T-helper 9 cell (primary cell): ENCODE measurements at places on chromosomes 5 and 9.
A peak's percentile ranks its signal among the peaks of the same experiment; 100 is the strongest.

- DNase-seq = no peak
Measured at GRCh38 chr9:13151489-13151888, 128.0 kb downstream of the MPDZ start.

- peak; percentile 30 for DNase-seq
Measured at GRCh38 chr9:5841771-5842573, 9.1 kb upstream of the ERMP1 start.

- DNase-seq = no peak
Measured at GRCh38 chr5:76479973-76480667, 77.0 kb downstream of the IQGAP2 start.

DNA sequence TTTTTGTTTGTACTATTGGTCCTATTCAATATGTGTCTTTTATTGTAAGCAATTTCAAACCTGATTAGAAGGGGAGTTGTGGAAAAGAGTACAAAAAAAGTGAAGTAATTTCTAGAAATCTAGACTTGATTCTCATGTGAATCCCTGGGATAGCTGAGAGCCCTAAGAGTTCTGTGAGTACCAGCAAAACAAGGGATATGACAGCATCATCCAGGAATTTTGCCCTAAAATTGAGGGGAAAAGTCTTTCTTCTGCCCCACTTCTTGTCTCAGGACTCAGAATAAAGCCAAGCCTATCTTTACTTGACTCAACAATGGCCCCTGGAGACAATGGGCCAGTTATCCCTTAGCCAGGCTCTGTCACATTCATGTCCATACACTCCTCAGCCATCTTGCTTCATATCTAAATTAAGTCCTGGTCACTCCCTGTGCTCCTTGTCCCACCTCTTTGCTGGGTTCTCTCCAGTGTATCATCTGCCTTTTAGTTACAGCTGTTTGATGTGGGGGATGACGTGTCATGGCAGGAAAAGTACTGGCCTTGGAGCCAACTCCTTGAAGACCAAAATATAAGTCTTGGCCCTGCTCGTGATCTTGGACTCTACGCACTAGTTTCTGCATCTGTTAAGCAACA, 81.2 kb downstream of the ADAMTS12 start:
- DNase-seq = no peak

GRCh38 chr9:136803551-136804508, 3.9 kb upstream of the RABL6 start:
- no peak for DNase-seq

DNA sequence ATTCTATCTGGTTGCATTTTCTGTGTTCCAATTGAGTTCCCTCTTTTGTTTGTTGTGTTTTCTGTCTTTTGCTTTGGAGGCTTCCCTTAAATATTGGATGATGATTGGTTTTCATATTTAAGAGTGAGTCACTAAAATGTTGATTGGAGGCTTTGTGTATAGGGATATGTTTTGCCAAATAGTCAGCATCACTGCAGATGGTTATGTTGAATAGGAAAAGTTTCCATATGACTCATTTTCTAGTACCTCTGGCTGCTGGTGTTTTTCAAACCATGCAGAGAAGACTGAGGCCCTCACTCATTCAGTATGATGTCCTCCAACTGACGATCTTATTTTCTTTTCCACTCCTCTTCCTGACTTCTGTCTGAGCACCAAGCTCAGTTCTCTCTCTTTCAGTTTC, 1290.0 kb downstream of the EFNA5 start:
- DNase-seq = no peak

- DNase-seq = no peak
Measured at GRCh38 chr5:177496070-177496726, 1.2 kb downstream of the PDLIM7 start.

DNA sequence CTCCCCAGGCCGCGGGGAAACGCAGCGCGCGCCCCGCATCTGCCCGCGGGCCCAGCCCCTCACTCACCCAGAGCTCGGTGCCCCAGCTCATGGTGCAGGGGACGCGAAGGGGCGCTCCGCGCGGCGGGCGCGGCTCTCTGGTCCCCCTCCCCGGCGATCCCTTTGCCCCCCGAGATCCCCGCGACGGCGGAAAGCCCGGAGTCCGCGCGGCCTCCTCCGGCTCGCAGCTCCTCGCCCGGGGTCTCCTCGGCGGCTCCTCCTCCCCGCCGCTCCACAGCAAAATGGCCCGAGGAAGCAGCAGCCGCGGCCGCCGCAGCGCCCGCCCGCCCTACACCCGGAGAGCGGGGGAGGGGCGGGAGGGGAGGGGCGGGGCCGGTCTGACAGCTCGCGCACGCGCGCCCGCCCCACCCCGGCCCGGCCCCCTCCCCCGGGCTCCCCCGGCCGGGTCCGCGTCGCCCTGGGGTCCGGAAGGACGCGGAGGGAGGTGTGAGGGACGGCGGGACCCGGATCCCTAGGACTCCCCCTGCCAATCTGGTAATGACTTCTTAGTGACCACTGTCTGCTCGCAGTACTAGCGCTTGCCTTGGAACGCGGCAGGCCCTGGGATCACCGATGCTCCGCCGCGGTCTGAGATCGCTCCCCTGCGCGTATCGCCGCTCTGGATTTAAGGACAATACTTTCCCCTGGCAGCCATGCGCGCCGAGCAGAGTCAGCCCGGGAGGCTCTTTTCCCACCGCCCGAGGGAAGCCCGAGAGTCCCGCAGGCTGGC, at the start of gene FNBP1:
Gene FNBP1 (minus strand): TSS at position 305 of the 769 bp plus-strand sequence. CDS start 214 bp downstream, at position 91.
- DNase-seq = peak; percentile 77
